ENCODE measurements at places on chromosomes 12 and 14.

GRCh38 chr12:58566599-58566998, 353.7 kb downstream of the LRIG3 start:
- no peak for DNase-seq

- no peak for DNase-seq
Observed at GRCh38 chr12:92753976-92754885, 51.4 kb downstream of the PLEKHG7 start.

GRCh38 chr12:98532687-98533304, 17.4 kb downstream of the TMPO start:
- no peak for DNase-seq

DNA sequence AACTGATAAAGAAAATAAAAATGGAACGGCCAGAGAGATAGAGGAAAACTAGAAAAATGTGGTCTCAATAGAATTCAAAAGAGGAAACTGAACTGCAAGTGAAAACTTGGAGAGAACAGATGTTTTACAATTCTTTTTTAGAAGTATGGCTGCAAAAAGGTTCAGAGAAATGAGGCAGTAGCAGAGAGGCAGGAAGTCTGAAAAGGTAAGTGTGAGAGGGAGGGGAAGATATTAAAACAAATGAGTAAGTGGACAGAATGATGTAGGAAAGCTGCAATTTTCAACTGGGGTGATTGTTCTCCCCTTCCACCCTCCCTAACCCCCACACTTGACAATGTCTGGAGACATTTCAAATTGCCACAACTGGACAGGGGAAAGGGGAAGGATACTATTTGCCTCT, 12.9 kb downstream of the BTBD7 start:
- no peak for DNase-seq

- no peak for DNase-seq
Observed at GRCh38 chr14:56073799-56074198, 44.4 kb upstream of the PELI2 start.

- DNase-seq: peak; percentile 22
Observed at GRCh38 chr12:101459642-101460346, 15.3 kb upstream of the SPIC start.

DNA sequence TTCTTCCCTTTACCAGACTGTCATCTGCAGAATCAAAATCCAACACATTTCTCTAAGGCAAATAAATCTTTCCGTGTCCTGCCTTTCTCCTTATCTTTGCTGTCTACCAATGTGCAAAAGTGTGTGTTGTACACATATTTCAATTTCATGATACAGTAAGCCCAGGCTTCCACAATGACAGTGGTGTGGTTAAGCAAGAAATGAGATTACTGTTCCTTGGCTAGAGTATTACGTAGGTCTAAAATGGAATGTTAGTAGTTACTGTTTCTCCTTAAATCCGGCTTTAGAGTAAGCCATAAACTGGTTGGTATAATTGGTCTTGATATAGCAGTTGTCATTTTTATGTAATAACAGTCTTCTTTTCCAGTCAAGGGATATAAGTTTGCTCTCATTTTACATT, 82.0 kb downstream of the ACSS3 start:
- no peak for DNase-seq

- DNase-seq: no peak
Observed at GRCh38 chr14:38357557-38357956, 101.7 kb upstream of the CLEC14A start.

- DNase-seq: no peak
Observed at GRCh38 chr12:25639406-25639805, 86.3 kb upstream of the LMNTD1 start.

GRCh38 chr12:6716874-6717437, 6.9 kb upstream of the COPS7A start:
- DNase-seq: no peak

GRCh38 chr14:90628825-90629224, 187.4 kb downstream of the TTC7B start:
- DNase-seq: peak; percentile 67

DNA sequence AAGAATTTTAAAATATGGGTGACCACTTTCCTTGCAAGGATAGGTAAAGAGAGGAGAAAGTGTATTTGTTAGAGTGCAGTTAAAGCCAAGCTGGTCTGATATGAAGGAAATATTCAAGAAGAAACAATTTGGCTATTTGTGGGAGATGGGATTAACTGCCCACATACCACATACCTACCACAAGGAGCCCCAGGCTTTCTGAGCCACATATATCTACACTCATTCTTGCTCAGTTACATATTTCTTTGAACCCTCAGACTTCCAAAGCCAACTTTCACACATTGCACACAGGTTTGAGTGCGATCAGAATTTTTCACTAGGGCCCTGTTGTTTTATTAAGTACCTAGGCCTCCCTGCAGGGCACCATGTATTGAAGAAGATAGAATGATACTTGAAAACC, 330.2 kb downstream of the ZFP36L1 start:
- DNase-seq: no peak

DNA sequence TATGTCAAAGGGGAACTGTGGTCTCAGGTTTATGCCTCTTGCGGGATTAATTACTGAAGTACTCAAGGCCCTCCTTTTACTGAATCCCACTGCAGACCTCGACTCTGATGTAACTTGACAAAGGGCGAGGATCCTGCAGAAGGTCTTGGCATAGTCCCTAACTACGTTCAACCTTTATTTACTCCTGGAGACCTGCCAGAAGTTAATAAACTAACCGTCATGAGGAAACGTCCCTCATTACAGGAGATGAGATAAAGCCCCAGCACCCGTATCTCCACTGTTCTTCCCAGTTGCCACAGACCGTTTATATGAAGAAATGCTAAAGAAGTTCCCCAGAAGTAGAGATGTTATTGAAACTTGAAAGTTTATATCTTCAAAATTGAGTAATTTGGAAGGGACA, 190.9 kb downstream of the ETV6 start:
- DNase-seq: peak; percentile 48

GRCh38 chr14:55077170-55078151, 26.0 kb downstream of the MAPK1IP1L start:
- DNase-seq: no peak

GRCh38 chr12:50240792-50241114, 42.6 kb downstream of the LIMA1 start:
- DNase-seq: no peak

GRCh38 chr12:118060301-118061010, 523 bp downstream of the WSB2 start:
- no peak for DNase-seq

GRCh38 chr14:80136358-80136757, 74.9 kb downstream of the DIO2 start:
- DNase-seq: no peak
